H54 (cell line): ENCODE measurements at places on chromosomes 1 and 21.

DNA sequence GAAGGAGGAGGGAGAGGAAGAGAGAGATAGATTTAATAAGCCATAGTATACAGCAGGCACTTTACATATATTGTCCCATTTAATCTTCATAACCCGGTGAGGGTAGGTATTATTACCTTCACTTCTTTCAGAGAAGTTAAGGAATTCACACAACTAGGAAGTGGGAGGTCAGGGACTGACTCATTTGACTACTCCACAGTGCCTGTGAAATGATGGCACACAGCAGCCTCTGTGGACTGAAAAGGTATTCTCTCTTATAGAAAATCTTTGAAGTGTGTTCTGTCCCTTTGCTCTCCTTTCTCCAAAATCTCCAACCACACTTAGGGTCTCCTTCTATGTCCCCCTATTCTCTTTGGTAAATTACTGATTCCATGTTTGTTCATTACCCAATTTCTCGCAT, 23.9 kb downstream of the PALMD start:
- no peak for DNase-seq

DNA sequence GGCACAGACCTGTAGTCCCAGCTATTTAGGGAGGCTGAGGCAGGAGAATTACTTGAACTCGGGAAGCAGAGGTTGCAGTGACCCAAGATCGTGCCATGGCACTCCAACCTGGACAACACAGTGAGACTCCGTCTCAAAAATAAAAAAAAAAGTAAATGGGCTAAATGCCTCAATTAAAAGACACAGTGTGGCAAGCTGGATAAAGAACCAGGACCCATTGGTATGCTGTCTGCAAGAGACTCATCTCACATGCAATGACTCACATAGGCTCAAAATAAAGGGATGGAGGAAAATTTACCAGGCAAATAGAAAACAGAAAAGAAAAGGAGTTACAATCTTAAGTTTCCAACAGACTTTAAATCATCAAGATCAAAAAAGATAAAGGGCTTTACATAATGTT, 40.3 kb downstream of the ACBD6 start:
- DNase-seq = no peak

GRCh38 chr1:25800703-25801377, 847 bp downstream of the SELENON start:
- no peak for DNase-seq

DNA sequence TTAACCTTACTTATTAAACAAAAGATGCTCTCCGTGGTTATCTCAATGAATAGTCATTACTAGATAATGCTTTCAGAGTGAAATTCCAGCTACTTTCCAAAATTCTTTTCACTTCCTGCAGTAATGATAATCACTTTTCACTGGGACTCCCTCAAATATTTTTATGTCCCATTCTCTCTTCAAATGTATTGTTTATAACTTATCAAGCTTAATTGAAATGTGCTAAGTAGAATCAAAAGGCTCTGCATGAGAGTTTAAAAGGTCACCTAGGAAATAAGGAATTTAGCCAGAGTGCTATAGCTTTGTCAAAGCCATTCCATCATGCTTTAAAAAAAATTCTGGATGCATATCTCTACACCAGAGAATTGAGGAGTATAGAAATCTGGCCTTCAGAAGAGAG, 106.4 kb downstream of the ODF2L start:
- no peak for DNase-seq

DNA sequence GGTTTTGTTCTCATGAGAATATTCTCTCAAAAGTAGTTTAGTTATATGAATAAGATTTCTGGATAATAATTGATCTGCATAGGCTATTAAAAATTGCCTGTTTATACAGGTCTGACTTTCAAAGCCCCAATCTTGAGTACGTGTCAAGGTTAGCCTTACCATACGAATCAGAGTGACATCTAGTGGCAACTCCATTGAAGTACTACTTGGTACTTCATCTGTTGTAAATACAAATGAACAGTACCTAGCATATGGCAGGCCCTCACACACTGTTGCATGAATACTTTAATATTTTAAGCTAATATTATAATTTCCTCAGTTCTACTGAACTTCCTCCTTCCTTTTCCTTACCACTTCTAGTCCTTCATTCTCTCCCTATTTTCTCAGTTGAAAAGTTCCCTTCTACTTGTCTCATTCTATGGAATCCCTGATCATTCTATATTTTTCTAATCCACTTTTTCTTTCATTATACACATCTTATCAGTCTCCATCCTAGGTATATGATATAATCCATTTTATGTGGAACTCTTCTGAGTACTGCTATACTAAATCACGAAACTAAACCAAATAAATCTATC, 101.2 kb downstream of the AKT3 start:
- peak; percentile 12 for DNase-seq

DNA sequence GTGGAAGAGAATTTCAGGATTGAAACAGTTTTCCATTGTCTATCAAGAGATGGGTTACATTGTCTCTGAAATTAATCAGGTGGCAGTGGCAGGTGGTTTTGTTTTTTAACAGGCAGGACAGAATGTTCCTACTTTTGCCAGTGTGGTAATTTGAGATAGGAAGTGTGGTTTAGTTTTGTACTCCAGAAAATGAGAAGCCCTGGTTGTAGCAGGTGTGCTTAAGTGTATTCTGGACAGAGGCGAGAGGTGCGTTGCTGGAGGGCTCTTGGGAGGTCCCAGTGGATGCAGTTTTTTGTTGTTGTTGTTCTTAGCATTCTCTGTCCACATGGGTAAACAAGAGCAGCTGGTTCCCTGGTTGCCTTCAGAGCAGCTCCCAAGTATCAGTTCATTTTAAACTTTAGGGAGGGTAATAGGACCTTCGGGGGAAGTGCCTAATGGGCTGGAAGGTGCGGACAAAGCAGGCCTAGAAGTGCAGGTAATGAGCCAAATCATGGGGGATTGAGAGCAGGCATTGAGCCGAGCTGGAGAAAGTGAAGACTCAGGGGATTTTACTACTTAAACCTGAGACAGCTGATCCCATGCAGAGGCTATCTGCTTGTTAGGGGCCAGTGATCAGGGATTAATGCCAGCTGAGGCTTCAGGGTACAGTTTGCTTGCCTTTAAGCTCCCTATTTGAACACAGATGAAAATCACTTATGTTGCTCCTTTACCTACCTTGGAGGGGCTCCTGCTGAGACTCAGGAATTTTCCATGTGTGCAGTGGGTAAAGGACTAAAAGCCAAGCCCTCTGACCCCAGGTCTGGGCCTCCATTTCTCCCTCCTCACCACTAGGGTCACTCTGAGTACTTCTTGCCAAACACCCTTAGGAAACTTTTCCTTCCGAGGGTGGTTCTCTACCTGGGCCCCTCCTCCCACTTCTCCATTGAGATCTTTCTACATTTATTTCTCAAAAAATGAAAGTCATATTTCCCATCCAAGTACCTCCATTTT, 6.1 kb downstream of the PFKFB2 start:
- no peak for DNase-seq

- no peak for DNase-seq
These were observed 262.1 kb downstream of the AKT3 start for GRCh38 chr1:243587823-243588560.

DNA sequence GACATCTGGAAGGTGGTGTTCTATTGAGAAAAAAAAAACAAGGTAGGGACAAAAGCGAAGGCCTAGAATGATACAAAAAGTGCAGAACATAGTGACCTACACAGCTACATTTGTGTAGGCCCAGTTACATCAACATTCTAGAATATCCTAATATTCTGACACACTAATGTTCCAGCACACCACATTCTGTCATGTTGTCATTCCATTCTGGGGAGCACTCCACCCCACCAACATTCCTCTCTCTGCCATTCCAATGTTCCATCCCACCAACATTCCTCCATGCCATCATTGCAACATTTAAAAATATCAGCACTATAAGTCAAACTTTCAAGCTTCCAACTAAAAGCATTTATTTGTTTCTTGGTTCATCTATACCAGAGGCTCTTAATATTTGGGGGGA, 28.5 kb downstream of the COA7 start:
- DNase-seq = no peak

DNA sequence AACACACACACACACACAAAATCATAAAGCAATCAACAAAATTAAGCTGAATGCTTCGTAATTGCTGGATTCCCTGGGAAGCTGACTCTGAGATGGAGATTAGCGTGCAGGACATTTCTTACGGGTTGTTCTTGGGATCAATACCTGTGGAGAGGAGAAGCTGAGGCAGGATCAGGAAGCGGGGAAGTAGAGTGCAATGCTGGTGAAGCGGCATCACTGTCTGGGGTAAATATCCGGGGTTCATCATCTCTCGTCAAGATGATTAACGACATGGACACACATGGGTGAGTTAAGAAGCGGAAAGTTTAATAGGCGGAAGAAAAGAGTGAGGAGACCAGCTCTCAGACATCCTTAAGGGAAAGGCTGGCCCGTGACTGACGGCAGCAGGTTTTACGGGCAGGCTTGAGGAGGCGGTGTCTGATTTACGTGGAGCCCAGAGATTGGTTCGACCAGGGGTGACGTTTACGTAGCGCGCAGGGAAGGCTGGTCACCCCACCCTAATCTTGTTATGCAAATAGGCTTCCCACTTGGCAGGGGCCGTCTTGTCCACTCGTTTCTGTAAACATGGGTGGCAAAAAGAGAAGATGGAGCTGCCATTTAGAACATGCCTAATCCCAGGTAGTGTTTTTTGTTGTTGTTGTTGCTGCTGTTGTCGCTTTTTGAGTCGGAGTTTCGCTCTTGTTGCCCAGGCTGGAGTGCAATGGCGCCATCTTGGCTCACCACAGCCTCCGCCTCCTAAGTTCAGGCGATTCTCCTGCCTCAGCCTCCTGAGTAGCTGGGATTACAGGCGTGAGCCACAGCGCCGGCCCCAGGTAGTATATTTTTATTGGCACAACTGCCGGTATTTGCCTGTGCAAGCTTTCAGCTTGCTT, 135.6 kb upstream of the KCNJ15 start:
- no peak for DNase-seq

- DNase-seq = no peak
These were observed 16.1 kb downstream of the MAB21L3 start for GRCh38 chr1:116127123-116127847.

- no peak for DNase-seq
These were observed 76.2 kb downstream of the USP1 start for GRCh38 chr1:62513013-62513412.

GRCh38 chr21:33374450-33375096, 28.6 kb upstream of the IFNGR2 start:
- DNase-seq = no peak

- peak; percentile 72 for DNase-seq
These were observed 93.4 kb upstream of the CSF3R start for GRCh38 chr1:36576118-36576517.

DNA sequence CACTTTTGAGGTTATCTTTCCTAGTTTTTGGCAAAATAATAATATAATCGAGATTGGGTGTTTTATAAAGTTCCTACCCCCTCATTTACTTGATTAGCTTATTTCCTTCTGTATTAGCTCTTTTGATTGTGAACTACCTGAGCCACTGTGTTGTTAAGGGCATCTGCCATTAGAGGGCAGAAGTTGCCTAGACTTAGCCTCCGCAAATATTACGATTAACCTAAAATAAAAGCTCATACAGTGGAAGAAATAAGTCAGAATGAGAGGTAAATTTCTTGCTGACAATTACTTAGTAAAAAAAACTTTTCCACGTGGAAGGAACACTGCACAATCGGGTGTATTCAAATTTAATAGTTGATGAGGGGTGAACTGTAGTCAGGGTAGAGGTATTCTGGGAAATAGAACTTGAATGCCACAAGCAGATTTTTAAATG, 2.3 kb downstream of the H3-3A start:
- no peak for DNase-seq

DNA sequence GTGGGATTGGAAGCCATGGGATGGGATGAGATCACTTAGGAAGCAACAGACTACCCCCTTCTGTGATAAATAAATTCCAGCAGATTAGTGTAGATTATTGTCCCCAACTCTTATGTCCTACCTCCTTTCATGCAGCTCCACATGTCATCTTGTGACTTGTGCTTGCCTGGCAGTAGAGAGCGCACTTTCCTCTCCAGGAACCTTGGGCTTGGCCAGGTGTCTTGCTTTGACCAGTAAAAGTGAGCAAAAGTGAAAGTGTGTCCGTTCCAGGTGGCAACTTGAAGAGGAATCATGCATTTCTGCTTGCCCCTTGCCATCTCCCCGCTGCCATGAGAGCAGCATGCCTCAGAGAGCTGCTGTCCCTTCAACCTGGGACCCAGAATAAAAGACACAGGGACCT, 122.9 kb upstream of the ERG start:
- DNase-seq = no peak

DNA sequence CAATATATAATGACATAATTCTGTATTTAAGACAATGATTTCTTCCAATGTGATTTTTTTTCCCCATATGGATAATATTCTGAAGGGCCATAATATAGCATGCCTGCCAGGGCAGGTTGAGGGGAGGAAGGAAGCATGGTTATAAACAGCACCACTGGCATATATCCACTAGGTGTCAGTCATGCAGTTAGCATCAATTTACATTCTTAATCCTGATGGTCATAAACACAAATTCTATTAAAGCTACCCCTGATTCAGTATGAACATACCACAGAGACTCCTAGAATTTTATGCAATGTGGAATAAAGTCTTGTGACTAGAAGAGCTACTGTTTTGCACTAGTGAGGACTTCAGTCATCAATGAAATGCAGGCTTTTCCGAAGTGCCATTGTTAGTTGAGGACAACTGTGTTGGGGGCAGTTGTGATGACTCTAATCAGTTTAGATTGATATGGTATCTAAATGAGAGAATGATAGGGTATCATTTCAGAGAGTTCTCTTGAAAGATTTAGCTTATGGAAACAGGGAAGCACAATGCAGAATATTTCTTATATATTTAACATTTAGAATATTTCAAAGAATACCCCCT, 342.7 kb upstream of the NR5A2 start:
- peak; percentile 12 for DNase-seq

- DNase-seq = no peak
These were observed 10.1 kb downstream of the PADI1 start for GRCh38 chr1:17214876-17215544.

- no peak for DNase-seq
These were observed 4.7 kb downstream of the FMOD start for GRCh38 chr1:203346060-203346768.

DNA sequence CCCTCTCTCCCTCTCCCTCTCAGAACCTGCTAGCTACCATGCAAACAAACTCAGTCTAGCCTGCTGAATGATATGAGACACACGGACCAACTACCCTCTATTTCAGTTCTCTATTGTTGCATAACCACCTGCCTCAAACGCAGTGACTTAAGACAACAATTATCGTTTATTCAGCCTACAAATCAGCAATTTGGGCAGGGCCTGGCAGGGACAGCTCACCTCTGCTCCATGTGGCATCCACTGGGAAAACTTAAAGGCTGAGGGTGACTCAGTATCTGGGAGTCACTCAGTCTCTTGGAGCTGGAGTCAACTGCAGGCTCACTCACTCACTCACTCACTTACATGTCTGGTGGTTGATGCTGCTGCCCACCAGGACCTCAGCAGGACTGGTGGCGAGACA, 121.3 kb downstream of the SEC16B start:
- DNase-seq = no peak
